T-helper 2 cell treated with Interferon-gamma antibody and Interleukin-4, amounts not matched to agents 100 ng/mL and 5 ng/mL, for 36 hours (primary cell): ENCODE measurements at places on chromosomes 2 and 18. TPM values are rescaled to one million over a fixed set of nuclear protein-coding genes. Genes with fewer than 3 reads are reported as not detected.

Gene SCN2A
- total RNA-seq, result 0.30 and 0.43 TPM in 2 replicates

Gene KANSL1L
- 4.8 and 7.9 TPM in 2 replicates for total RNA-seq

Gene NDC80
- 72.8 and 73.2 TPM in 2 replicates for total RNA-seq

Gene ASB18
- total RNA-seq, result not detected in 2 replicates

Gene HOXD4
- total RNA-seq, result not detected in 2 replicates

Gene NT5C1B
- not detected in 2 replicates for total RNA-seq

Gene RGPD3
- 0.20 and 0.30 TPM in 2 replicates for total RNA-seq

Gene PLEKHH2
- 2.3 and 3.2 TPM in 2 replicates for total RNA-seq

Gene ASAP2
- total RNA-seq, result 0.23 and 0.48 TPM in 2 replicates

Gene TAF1B
- total RNA-seq, result 48.3 and 52.8 TPM in 2 replicates

Gene GCKR
- total RNA-seq, result not detected in 2 replicates

Gene TEX44
- total RNA-seq, result not detected in 2 replicates

Gene COLEC12
- total RNA-seq, result not detected in 2 replicates

Gene LTBP1
- 0.30 and 0.75 TPM in 2 replicates for total RNA-seq

Gene SGPP2
- total RNA-seq, result 0.57 and 0.70 TPM in 2 replicates

Gene CARF
- total RNA-seq, result 7.0 and 8.0 TPM in 2 replicates

Gene ERFE
- 0.09 and 0.11 TPM in 2 replicates for total RNA-seq

Gene ALPI
- not detected in 2 replicates for total RNA-seq

Gene CAPN14
- 0.20 and 0.27 TPM in 2 replicates for total RNA-seq

Gene MYL1
- not detected in 2 replicates for total RNA-seq

Gene MYO3B
- 1.2 and 1.4 TPM in 2 replicates for total RNA-seq

Gene GALNT13
- 0.14 and 0.18 TPM in 2 replicates for total RNA-seq

Gene CD8B2
- total RNA-seq, result 0.11 TPM in 1 of 2 replicates, not detected in the other

Gene GNLY
- total RNA-seq, result 17.8 and 18.1 TPM in 2 replicates

Gene UGT1A5
- not detected in 2 replicates for total RNA-seq

Gene PAX3
- not detected in 2 replicates for total RNA-seq

Gene SERPINB7
- not detected in 2 replicates for total RNA-seq

Gene AKAIN1
- total RNA-seq, result not detected in 2 replicates

Gene FEV
- total RNA-seq, result not detected in 2 replicates
